GM12892 (cell line): ENCODE measurements at places on chromosomes 4 and X.

DNA sequence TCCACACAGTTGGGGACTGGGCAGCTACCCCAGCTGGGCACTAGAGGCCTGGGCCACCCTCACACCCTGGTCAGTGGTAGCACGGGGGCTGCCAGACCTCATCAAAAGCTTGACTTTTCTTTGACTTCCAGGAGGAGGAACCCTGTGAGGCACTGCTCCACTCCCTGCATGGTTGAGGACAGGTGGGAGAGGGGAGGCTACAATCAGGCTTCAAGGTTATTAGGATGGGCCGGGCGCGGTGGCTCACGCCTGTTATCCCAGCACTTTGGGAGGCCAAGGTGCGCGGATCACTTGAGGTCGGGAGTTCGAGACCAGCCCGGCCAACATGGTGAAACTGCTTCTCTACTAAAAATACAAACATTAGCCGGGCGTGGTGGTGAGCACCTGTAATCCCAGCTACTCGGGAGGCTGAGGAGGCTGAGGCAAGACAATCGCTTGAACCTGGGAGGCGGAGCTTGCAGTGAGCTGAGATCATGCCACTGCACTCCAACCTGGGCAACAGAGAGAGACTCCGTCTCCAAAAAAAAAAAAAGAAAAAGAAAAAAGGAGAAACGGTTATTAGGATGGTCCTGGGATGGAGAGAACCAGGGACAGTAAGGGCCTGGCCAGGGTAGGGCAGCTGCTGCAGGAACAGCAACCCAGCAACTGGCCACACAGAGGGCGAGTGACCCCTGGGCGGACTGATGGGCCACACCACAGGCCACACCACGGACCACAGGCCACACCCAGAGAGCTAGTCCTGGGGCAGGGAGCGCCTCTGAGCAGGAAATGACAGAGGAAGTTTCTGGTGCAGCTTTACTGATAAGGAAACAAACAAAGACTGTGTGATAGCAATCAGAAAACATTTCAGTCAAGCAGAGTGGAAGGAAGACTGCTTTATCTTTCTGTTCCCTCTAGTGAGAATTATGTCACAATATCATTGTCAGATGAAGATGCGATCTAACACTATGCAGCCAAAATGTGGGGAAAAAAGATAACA, 20.5 kb upstream of the OPN1LW start:
- no peak for DNase-seq

DNA sequence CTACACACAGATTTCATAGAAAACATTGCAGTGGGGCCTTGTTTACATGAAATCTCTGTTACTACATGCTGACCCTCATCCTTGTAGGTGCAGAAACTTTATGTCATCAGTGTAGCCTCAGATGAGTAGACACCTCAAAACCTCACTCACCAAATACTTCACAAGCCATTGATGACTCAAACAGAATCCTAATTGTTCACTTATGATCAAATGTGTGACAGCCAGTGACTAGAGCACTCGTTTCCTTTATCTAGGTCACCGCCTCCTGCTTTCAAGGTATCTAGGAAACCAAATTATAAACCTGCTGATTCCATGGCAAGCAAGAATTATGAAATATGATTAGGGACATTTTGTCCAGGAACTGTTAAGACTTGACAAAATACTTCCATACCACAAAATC, 255.8 kb upstream of the GPRIN3 start:
- no peak for DNase-seq

GRCh38 chr4:163875327-163875726, 380.8 kb downstream of the TMA16 start:
- no peak for DNase-seq

GRCh38 chrX:7060444-7060843, 87.1 kb upstream of the STS start:
- DNase-seq, result no peak

DNA sequence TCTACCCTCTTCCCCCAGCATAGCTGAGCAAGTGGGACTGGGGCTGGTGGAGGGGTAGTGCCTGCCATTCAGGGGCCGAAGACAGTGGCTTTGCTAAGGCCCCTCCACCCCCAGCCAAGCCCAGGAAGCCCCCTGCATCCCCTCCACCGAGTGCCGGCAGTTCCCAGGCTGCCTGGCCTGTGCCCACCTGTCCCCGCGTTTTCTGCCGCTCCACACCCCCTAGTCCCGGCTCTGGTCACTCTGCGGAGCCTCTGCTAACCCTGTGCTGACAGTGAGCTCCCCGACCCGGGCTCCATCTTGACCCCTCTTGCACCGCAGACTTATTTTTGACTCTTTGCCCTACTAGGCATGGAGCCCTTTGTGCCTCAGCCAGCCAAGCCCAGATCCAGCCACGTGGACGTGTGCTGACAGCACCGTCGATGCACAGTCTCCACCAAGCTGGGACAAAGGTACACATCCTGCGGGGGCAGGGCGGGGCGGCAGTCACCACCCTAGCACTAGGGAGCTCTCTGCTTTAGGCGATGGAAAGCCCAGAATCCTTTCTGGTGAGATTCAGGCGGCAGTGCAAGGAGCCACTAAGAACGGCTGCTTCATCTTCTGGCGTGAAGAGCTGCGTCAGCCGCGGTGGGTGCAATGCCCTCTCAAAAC, 96.6 kb downstream of the PHKA2 start:
- DNase-seq, result no peak

DNA sequence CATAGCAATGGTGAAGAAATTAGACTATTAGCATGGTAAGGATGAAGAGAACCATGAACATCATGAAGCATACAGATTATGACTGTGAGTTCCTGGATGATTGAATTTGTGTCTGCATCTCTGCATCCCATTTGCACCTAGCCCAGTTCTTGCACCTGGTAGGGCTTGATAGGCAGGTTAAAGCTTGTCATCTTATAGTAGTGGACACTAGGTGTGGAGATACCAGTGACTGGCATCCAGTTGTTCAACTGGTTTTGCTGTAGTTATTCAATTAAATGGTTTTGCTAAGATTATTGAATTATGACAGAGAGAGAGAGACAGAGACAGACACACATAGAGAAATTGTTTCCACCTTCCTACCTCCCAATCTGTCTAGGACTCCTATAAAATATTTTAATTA, 5.0 kb downstream of the ADH7 start:
- no peak for DNase-seq

GRCh38 chr4:170853422-170854021, 763.8 kb upstream of the AADAT start:
- no peak for DNase-seq

DNA sequence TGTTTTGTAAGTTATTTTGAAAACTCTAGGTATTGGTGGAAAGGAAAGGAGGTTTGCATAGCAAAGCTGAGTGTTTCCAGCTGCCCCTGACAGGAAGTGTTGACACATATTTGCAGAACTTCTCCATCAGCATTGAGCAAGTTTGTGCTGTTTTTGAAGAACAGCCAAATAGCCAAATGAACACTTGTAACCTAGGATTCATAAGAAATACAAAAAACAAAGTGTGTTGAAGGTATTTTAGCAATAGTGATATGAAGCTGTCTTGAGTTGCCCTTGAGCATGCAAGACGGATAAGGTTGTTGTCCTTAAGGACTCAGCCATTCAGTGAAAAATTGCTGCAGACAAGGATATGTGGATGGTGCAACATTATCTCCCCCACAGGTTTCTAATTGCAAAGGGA, 68.3 kb upstream of the PGM2 start:
- DNase-seq, result no peak

DNA sequence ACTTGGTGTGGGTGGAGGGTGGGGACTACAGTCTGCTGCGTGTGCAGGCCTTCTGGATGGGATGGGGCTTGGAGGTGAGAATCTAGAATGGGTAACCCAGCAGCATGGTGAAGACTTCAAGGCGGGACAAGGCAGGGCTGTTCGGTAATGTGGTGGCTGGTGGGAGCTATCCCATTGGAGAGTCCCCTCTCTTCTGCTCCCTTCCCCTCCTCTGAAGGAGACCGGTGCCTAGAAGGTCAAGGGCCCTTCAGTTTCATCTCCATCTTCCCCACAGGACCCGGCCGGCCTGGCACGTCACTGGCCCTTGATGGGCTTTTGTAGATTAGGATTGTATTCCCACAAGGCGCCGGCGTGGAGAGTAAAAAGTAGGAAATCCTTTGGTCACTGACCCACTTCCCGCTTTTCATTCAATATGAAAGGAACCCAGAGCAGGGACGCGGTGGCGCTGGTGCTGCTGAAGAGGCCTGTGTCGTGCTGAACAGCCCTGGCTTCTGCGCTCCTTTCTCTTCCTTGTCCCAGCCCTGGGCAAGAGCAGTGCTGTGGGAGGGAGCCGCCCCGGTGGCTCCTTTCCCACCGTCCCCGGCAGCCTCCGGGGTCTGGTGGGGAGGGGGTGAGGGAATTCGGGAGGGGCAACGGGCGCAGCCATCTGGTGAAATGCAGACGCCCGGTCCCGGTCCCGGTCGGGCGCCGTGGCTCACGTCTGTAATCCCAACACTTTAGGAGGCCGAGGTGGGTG, 7.3 kb upstream of the HMGB3 start:
- no peak for DNase-seq

- DNase-seq, result no peak
These were observed 46.8 kb upstream of the FAM9C start for GRCh38 chrX:13091111-13091765.

DNA sequence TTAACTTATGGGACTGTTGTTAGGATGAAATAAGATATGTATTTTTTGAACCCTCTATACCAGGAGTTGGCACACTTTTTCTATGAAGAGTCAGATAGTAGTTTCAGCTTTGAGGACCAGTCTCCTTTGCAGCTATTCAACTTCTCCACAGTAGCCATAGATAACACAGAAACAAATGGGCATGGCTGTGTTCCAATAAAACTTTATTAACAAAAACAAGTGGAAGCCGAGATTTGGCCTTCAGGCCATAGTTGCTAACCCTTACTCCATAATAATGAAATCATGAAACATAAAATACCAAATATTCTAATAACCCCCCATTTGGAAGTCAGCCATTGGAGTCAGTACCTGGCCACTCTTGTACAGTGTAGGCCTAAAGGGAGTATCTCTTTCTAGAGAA, 30.6 kb downstream of the ARX start:
- DNase-seq, result no peak

DNA sequence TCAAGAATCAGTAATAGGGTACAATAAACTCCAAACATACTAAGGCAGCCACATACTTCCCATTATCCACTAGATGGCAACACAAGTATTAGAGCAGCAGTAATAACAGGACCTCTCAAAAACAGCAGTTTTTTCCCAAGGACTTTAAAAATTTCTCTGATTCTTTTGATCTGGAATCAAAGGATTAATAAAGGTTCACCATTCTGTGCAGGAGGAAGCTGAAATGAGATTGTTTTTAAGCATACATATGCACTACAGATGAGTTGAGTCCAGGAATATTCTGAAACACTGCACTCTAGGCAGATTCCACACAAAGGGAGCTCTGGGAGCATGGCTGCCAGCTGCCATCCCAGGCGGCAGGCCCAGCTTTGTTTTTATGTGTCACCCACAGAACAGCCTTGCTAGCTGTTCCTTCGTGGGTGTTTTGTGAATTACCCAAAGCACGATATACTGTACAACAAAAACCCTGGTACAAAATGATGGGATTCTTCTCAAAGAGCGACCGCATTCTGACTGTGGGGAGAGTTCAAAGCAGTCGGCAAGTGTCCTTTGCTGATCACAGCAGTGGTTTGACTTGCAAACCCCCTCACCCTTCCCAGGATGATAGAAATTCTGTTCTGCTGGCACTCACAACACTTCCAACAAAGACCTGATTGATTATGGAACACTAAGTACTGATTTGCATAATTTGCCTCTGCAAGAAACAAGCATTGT, 61.0 kb downstream of the STX18 start:
- no peak for DNase-seq

DNA sequence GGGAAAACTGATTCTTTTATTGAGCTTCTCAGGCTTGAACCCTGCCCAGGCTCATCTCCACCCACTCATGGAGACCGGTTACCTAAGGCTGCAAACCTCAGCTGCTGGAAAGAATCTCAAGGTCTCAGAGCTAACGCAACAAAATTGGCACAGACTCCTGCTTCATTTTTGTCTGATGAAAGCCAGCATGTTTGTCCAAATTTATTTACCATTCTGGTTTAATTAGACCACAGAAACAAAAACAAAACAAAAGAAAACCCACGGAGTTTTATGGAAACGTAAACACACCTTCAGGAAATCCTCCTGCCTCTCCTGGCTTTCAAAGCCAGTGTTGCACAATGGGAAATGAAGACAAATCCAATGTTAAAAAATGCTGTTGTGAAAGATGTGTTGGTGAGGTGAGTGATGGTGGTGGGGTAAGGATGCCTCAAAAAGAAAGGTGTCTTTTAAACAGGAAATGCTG, 56.4 kb upstream of the PDLIM3 start:
- DNase-seq, result no peak

- DNase-seq, result no peak
These were observed 243.1 kb downstream of the ANK2 start for GRCh38 chr4:113292371-113293042.

GRCh38 chrX:123918106-123918721, 43.3 kb upstream of the STAG2 start:
- DNase-seq, result no peak

- DNase-seq, result no peak
These were observed 418.2 kb downstream of the STIM2 start for GRCh38 chr4:27278615-27279375.

GRCh38 chr4:80446248-80446647, 110.7 kb downstream of the CFAP299 start:
- no peak for DNase-seq

GRCh38 chrX:100874325-100874724, at the start of gene NOX1:
Gene NOX1, minus strand, starts transcription at chrX:100874359. Its CDS starts 220 bp downstream, at chrX:100874139.
- DNase-seq, result no peak

DNA sequence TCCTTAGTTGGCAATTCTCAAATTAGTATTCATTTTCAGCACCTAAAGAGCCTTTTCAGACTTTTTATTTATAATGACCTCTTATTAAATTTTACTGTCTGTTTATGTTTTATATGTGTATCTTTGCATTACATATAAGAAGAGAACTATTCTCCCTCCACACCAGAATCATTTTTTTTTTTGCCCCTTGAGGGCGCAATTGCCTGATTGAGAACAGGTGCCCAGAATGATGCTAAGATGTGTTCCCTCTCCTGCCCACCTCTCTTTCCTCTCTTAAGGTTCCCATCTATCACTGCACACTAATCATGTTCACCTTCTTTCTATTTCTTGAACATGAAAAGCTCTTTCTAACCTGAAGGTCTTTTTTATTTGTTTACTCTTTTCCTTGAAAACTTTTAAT, 44.2 kb upstream of the ADAM29 start:
- DNase-seq, result no peak

GRCh38 chrX:103495786-103496185, 23.5 kb downstream of the RAB40A start:
- DNase-seq, result no peak

- no peak for DNase-seq
These were observed 159.6 kb upstream of the PJA1 start for GRCh38 chrX:69324851-69325250.
